ENCODE measurements at places on chromosomes 6 and 20. TPM values are rescaled to one million over a fixed set of nuclear protein-coding genes. Genes with fewer than 3 reads are reported as not detected.

The ZBTB46 gene
- 4.5 TPM for total RNA-seq

The CLVS2 gene
- total RNA-seq: not detected

The FAM209B gene
- total RNA-seq: not detected

The SYNDIG1 gene
- total RNA-seq: 0.17 TPM

The AVP gene
- total RNA-seq: not detected

The CAGE1 gene
- total RNA-seq: under 0.01 TPM

The FARS2 gene
- 22.6 TPM for total RNA-seq

The MRPS18A gene
- total RNA-seq: 39.3 TPM

The BCL2L1 gene
- total RNA-seq: 77.1 TPM

The PRSS16 gene
- total RNA-seq: not detected

Measured in fibroblast of lung (primary cell).